ENCODE measurements at places on chromosomes 2 and 18.

- DNase-seq: no peak
Observed at GRCh38 chr2:66695226-66695735, 260.4 kb downstream of the MEIS1 start.

DNA sequence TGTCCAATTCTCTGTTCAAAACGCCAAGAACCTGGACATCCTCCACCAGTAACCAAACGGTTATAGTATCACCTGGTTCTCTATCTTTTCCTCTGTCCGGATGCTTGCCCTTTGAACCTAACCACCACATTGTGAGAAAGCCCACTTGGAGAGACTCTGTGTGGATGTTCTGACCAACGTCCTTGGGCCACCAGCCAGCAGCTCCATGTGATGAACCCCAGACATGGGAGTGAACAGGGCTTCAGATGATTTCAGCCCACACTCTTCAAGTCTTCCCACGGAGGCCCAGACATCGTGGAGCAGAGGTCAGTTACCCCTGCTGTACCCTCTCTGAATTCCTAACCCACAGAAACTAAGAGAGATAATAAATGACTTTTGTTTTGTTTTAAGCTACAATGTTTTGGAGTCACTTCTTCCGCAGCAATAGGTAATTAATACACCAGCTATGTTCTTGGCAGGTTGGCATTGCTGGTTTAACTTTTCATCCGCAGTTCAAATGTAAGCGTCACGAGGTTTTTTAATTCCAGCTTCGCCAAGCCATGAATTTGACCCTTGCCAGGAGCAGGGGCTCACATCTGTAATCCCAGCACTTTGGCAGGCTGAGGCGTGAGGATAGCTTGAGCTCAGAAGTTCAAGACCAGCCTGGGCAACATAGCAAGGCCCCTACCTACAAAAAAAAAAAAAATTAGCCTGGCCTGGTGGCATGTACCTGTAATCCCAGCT, 36.1 kb upstream of the ZNF532 start:
- no peak for DNase-seq

DNA sequence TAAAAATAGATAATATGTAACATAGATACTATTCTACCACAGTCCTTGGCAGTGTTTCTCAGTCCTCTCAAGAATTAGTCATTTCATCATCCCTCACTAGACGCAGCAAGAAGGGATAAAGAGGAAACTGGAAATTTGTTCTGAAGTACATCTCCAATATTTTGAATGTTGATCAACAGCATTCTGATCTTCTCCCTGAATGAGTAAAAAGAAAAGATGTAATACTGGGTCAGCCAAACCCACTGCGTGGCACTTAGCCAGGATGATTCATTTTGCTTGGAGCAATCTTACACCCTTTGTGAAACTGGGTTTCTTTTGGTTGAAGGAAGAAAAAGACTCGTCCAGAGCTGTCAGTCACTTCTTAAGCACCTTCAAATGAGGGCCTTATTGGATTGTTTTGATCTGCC, 54.1 kb downstream of the TAF1B start:
- peak; percentile 11 for DNase-seq

GRCh38 chr18:4908328-4908727, 288.7 kb downstream of the AKAIN1 start:
- DNase-seq: no peak
